Cardiac fibroblast (primary cell): ENCODE measurements at places on chromosomes 16 and 17.

GRCh38 chr17:31411707-31412285 is 20.3 kb downstream of the RAB11FIP4 start:
- no peak for DNase-seq

DNA sequence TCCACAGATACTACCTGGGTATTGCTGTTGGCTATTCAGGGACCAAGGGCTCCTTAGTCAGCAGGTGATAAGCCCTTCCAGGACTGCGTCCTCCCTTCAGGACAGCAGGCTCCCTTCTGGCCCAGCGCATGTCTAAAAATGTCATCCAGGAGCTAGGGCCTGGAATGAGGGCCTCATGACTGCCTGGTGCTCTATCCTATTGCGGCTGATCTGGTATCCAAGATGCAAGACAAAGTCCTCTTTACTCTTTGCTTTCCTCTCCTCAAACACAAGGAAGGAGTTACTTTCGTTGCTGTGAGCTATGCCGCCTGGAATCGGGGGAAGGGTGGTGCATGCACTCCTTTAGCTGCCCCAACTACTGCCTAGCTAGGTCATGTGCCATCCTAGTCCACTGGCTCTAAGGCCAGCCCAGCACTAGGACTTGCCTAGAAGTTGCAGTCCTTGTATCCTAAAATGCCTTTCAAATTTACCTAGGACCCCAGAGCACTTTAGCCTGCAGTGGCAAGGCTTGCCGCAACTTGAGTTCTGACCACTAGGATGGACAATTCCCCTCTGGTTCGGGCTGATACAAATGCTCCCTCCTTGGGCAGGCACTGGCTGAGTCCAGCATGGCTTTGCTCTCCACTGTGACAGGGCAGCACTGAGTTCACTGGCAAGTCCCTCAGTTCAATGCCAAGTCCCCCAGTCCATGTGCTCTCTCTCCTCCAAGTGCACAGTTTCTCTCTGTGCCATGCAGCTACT is 10.1 kb upstream of the TMEM219 start:
- DNase-seq, result no peak

DNA sequence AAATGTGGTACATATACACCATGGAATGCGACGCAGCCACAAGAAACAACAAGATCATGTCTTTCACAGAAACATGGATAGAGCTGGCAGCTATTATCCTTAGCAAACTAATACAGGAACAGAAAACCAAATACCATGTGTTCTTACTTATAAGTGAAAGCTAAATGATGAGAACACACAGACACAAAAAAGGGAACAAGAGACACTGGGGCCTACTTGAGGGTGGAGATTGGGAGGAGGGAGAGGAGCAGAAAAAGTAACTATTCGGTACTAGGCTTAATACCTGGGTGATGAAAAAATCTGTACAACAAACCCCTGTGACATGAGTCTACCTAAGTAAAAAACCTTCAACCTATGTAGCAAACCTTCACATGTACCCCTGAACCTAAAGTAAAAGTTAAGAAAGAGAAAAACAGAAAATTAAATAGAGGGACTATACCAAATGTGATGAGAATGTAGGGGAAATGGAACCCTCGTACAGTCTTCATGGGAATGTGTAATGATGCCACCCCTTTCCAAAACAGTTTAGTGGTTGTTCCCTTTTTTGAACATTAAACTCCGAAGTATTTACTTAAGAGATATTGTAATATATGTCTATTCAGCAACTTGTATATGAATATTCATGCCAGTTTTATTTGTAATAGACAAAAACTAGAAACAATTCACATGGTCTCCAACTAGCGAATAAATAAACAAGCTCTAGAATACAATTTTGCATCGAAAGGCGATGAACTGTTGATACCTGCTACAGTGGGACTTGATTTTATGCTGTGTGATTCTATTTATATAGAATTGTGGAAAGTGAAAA is 33.9 kb downstream of the AHSP start:
- DNase-seq, result no peak

DNA sequence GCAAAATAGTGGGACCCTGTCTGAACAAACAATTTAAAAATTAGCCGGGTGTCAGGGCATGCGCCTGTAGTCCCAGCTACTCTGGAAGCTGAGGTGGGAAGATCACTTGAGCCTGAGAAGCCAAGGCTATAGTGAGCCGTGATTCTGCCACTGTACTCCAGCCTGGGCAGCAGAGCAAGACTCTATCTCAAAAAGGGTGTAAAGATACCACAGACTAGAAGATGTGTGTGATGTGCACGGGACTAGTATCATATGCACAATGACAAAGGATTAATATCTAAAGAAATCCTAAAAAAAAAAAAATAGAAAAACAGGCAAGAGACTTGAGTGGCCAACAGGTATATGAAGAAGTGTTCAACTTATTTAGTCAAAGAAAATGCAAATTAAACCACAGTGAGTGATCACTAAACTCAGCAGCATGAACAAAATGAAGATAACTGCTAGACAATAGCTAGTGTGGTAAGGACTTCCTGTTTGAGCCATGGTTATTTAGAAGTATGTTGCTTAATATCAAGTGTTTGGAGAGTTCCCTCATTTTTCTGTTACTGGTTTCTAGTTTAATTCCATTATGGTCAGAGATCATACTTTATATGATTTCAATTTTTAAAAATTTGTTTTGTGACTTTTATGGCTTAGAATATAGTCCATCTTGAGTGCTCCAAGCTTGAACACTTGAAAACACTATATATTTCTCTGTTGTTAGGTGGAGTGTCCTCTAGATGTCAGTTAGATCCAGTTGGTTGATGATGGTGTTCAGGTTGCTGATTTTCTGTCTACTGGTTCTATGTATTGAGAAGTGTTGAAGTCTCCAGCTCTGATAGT is 14.7 kb upstream of the SLX4 start:
- peak; percentile 52 for DNase-seq

- DNase-seq, result peak; percentile 93
Observed at GRCh38 chr16:1705688-1706385, at the start of gene MAPK8IP3. MAPK8IP3 (plus strand) TSS chr16:1706195; CDS start chr16:1706340, 145 bp downstream.

- no peak for DNase-seq
Observed at GRCh38 chr17:83064732-83065659, 14.4 kb upstream of the METRNL start.

GRCh38 chr17:74444406-74444805 is 12.5 kb downstream of the GPRC5C start:
- peak; percentile 84 for DNase-seq
